ENCODE measurements at places on chromosomes 2 and 18.

- DNase-seq: no peak
Measured at GRCh38 chr2:161241894-161242293, 66.3 kb upstream of the PSMD14 start.

GRCh38 chr18:77635451-77635850, 385.8 kb downstream of the GALR1 start:
- no peak for DNase-seq

- DNase-seq: no peak
Measured at GRCh38 chr2:60875520-60875919, 5.9 kb upstream of the REL start.

DNA sequence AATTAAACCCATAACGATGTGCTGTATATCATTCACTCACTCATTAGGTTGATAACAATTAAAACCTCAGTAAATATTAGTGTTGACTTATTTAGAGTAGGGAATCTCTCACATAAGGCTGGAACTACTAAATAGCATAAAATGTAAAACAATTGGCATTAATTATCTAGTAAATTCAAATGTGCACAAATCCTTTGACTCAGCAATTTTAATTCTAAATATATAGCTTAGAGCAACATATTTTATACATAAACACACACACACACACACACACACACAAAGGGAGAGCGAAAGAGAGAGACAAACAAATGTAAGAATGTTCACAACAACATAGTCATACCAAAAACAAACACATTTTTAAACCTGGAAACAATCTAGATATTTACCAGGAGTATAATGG, 443.1 kb upstream of the KCNH7 start:
- DNase-seq: no peak

DNA sequence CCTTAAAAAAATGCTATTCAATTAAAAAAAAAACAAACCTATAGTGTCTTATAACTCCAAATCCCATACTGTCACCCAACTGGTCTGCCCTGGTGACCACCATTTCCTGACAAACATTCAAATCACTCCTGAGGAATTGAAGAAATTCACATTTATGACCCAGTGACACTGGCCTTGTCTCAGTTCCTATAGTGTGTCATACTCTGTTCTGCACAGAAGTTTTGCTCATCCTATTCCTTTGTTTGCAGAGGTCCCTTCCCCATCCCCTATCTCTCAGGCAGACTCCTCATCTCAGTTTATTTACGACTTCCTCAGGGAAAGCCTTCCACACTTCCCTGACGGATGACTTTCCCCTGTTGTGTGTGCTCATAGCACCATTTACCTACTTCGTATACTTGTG, 14.7 kb downstream of the ZC3H6 start:
- DNase-seq: no peak

- no peak for DNase-seq
Measured at GRCh38 chr18:12028674-12029073, 47.4 kb downstream of the IMPA2 start.

DNA sequence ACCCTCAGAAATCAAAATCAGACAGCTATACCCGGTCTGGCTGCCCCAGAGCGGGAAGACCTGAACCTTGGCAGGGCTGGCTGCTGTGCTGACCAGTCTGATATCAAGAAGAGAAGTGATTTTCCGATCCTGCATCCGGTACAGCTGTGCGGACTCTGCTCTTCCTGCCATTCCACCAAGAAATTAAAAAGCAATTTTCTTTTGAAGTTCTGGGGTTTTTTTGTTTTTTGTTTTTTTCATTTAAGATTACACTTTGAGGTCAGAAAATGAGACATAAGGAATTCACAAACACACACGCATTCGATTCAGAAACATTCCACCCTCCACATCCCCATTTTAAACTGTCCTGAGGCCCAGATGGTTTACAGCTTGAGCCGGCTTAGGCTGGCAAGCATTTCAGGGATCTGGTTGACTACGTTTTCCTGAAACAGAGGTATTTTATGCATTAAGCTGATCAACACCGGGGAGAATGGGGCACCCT, 156.5 kb downstream of the COL6A3 start:
- DNase-seq: no peak

- DNase-seq: no peak
Measured at GRCh38 chr2:6968319-6969100, 51.3 kb downstream of the RNF144A start.

DNA sequence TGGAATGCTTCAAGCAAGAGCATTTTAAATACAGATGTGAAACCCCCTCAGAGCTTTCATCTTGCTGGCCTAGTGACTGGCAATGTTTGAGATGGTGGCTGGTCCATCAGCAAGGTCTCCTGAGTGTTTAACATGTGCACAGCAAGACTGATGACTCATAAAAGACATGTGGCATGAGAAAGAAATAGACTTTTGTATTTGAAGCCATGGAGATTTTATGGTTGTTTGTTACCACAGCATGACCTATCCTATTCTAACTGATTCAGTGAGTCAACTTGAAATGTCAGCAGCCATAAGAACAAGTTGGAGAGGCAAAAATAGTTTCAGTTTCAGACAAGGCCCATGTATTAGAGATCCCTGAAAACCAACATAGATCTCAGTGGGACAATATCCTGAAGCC, 154.7 kb upstream of the LYPD1 start:
- no peak for DNase-seq

- no peak for DNase-seq
Measured at GRCh38 chr18:23307567-23308295, 145.4 kb upstream of the RIOK3 start.

DNA sequence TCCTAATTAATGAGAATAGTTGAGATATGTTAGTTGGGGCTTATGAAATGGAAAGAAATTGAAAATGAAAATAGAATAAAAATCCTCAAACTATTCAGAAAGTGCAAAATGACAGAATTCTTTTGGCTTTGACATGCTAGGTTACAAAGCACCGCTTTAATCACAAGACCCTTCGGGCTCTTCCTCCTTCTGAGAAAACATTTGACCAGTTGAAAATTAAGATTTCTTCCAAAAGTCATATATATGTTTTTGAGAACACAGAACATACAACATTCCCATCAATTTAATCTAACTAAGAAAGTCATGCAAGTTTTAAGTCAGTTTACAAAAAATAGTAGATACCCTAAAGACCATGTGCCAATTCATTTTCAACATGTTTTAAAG, 2.2 kb upstream of the SLC40A1 start:
- no peak for DNase-seq

- DNase-seq: no peak
Measured at GRCh38 chr2:189252991-189253675, 73.6 kb upstream of the COL5A2 start.

- DNase-seq: no peak
Measured at GRCh38 chr2:195122653-195123052, 534.4 kb upstream of the SLC39A10 start.

DNA sequence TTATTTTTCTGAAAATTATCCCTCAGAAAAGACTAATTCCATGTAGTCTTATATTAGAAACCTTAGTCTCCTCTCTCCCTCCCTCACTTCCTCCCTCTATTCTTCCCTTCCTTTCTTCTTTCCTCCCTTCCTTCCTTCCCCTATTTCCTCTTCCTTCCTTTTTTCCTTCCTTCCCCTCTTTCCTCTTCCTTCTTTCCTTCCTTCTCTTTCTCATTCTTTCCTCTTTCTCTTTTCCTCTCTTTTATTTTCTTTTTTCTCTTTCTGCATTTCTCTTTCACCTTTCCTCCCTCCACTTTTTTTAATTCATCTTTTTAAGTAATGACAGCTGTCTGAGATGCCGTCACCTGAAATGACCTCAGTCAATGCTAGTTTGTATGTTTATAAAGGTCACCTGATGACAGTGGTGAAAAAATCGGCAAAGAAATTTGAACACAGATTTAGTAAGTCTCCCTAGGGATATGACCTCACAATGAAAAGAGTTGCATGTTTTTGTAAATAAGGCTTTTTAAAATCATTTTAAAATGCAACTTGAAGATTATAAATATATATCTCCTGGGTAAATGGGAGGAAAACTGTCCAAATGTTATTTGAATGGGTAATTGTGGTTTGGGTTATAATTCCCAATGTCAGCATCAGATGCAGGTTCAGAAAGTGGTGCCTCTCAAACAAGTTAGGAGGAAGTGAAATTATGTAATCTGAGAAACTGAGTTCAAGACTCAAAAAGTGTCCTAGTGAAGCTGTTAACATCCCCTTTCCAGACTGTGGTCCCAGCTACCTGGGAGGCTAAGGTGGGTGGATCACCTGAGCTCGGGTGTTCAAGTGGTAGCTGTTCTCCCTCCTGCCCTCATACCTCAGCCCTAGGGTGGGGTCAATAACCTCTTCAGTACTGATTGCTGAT, 90.3 kb upstream of the ST3GAL5 start:
- no peak for DNase-seq

- no peak for DNase-seq
Measured at GRCh38 chr2:215022418-215022817, 116.0 kb downstream of the ABCA12 start.

- peak; percentile 3 for DNase-seq
Measured at GRCh38 chr18:8426401-8426800, 182.8 kb upstream of the RAB12 start.

DNA sequence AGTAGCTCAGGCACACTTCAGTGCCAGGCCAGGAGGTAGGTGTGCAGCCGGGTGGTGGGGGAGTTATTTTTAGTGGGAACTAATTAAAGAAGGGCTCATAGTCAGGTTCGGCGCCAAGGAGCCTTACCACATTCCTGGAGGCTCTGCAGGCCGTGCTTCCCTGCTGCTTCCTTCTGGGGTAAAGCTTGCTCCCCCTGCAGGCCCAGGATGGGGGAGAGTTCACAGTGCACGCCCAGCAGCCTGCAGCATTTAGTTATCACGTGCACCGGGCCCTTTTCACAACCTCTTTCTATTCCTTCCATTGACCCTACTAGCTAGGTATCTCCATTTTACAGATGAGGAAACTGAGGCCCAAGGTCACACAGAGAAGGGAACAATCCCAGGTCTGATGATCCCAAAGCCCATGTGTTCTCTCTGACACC, 2.5 kb downstream of the KCNF1 start:
- no peak for DNase-seq

GRCh38 chr2:7621018-7621814, 704.0 kb downstream of the RNF144A start:
- no peak for DNase-seq

DNA sequence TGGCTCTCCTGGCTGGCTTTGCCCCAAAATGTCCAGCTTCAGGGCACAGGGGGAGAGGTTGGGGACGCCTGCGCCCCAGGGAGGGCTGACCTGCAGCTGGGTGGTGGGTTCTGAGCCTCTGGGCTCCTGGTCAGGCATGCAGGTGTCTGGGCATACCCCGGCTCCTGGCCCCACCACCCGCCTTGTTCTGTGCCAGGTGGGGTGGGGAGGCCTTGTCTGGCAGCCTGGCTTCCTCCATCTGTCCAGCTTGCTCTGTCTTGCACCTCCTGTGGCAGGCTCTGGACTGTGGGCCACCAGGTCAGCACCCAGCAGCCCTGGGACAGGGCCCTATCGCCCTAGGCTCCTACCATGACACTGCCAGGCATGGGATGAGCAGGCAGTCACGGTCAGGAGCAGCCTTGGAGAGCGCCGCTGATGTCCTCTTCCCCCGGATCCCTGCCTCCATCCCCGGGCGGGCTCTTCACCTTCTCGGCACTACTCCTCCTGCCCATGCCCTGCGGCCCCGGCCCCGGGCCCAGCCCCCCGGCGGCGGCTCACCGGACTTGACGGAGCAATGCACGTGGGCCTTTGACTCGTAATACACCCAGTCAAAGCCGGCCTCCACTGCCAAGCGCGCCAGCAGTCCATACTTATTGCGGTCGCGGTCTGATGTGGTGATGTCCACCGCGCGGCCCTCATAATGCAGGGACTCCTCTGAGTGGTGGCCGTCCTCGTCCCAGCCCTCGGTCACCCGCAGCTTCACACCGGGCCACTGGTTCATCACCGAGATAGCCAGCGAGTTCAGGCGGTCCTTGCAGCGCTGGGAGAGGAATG, 3.6 kb downstream of the IHH start:
- no peak for DNase-seq

- no peak for DNase-seq
Measured at GRCh38 chr2:195937176-195937575, 131.5 kb downstream of the DNAH7 start.

GRCh38 chr2:76861708-76862107, 660.5 kb downstream of the LRRTM4 start:
- DNase-seq: no peak

GRCh38 chr2:172322049-172322448, 105.3 kb upstream of the ITGA6 start:
- no peak for DNase-seq

GRCh38 chr2:120559401-120559800, 176.3 kb upstream of the GLI2 start:
- no peak for DNase-seq

GRCh38 chr18:22841840-22842239, 91.3 kb upstream of the RBBP8 start:
- DNase-seq: no peak

DNA sequence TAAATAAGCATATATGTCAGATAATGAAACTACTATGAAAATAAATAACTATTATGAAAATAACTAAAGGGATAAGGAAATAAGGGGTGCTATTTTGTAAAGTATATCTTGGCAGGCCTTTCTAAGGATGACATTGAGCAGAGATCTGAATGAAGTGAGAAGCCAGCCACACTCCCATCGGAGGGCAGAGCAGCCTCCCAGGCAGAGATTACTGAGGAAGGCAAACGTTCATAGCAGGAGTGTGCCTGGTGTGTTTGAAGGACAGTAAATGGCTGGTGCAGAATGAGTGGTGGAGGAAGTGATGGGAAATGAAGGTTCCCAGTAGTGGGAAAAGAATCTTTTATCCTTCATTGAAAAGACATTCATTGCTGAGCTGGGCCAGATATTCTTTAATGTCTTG, 62.5 kb downstream of the SPHKAP start:
- DNase-seq: no peak

DNA sequence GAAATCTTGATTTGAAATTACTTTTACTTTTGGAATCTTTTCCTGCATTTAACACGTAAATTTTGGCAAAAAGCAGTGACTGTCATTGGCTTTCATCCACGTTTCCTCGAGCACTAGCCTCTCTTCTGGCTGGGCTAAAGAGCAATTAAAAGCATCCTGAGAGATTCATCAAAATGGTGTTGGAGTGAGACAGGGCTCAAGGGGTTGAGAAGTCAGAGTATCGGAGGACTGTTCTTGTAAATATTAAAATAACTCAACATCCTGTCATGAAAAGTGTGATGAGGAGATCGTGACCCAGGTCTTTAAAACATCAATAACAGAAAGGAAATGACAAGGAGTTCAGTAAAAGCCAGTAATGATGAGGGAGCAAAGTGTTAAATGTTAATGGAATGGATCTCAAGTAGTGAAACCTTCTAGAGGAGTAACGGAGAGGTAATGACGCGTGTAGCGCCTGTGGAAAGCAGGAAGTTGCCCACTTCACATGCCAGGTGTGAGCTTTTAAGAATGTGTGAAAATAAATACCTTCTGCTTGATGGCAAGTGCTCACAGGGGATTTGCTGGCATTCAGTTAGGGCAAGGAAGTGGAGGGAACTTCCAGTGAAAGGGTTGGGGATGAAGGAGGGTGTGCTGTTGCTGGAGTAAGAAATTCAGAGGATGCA, 754.4 kb downstream of the ADCYAP1 start:
- no peak for DNase-seq

GRCh38 chr2:43100362-43100882, 126.0 kb downstream of the ZFP36L2 start:
- no peak for DNase-seq

GRCh38 chr2:12948961-12949353, 232.2 kb downstream of the TRIB2 start:
- no peak for DNase-seq
